Right cardiac atrium (tissue), 5 donors: ENCODE measurements at places on chromosomes 1 and 21.

DNA sequence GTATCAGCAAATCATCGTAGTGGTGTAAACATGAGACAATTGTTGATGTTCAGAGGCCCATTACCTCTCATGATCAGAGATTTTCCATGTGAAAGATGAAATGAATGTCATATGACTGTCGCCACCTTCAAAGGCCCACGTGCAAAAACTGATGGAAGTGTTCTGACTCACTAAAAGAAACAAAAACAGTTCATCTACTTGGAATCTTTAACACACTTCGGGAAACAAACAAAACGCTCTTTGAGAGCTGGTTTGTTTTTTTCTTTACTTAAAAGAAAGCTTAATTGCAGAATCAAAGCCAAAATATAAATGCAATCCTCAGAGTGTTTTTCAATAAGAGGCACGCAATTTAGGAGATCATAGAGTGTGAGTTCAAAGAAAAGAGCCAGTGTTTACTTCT lies 100.8 kb downstream of the PLPPR4 start:
- no peak for DNase-seq

GRCh38 chr1:92094090-92094489 lies 13.9 kb downstream of the BTBD8 start:
- no peak for DNase-seq

DNA sequence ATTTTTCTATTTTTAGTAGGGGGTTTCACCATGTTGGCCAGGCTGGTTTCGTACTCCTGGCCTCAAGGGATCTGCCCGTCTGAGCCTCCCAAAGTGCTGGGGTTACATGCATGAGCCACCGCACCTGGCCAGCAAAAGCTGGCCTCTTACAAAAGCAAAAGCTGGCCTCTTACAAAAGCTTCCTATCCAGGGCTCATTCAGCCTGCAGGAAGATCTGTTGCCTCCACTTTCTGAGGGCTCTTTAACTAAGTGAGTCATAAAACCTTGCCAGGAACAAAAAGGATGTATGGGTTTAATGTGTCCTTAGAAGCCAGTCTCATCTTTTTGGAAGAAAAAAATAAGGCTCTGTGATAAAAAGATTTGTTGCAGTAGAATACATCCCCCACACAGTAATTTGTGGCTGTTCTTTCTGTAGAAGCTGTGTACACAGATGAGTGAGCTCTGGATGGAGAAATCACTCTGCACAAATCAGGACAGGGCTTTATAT lies 15.0 kb downstream of the HTR1D start:
- no peak for DNase-seq

DNA sequence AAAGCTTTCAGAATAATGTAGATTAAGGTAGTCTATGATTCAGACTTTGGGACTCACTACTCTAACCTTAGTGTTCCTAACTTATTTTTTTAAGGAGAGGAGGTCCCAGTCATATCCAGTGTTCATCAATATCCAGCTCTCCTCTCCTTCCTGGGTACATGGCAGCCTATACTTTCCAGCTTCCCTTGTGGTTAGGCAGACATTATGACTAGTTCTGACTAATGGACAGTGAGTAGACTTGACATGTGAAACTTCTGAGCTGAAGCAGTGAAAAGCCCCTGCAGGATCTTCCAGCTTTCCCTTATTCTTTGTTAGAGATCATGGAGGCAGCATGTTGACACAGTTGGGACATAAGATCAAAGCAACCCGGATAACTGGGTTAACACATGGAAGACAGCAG lies 144.2 kb downstream of the PTPRU start:
- DNase-seq: no peak

- DNase-seq: no peak
Observed at GRCh38 chr1:173869021-173869359, 810 bp downstream of the ZBTB37 start.

DNA sequence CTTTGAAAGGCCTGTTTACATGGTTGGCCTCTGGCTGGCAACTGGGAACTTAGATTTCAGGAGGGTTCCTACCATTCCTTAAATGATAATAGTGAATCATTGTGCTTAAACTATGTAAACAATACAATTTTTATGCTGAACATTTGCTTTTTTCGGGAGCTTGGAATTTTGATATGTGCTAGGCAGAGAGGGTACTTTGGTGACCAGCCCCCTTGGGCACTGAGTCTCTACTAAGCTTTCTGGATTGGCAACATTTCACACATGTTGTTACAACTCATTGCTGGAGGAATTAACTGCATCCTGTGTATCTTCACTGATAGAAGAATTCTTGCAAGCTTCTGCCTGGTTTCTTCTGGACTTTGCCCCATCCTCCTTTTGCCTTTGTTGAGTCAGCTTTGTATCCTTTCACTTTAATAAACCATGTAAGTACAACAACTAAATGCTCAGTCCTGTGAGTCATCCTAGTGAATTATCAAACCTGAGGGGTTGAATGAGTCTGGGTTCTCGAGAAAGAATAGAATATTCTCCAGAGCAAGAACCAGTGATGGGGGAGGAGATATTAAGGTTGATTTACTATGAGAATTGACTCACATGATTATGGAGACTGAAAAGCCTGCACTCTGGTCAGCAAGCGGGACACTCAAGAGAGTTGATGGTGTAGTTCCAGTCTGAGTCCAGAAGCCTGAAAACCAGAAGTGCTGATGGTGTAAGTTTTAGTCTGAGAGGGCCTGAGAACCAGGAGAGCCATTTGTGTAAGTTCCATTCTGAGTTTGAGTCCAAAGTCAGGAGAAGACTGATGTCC lies 3.1 kb upstream of the SLC16A4 start:
- DNase-seq: no peak

- no peak for DNase-seq
Observed at GRCh38 chr1:190124068-190124467, 353.6 kb downstream of the BRINP3 start.

GRCh38 chr1:15088281-15088971 lies 65.1 kb upstream of the TMEM51 start:
- no peak for DNase-seq

- no peak for DNase-seq
Observed at GRCh38 chr1:17994046-17994445, 113.6 kb upstream of the IGSF21 start.

GRCh38 chr1:203992440-203992839 lies 80.5 kb upstream of the SOX13 start:
- DNase-seq: no peak

DNA sequence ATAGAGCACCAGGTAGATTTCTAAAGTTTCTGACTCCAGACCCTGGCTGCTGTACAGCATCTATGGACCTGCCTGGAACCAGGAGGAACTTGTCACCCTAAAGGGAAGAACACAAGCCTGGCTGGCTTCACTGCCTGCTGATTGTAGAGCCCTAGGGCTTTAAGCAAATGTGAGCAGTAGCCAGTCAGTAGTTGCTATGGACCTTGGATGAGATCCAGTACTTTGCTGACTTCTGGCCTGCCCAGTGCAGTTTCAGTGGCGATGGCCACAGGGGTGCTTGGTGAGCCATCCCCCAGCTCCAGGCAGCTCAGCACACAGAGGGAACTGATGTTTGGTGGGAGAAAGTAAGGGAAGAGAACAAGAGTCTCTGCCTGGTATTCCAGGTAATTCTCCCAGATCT lies 68.4 kb downstream of the ATP6V1G3 start:
- DNase-seq: no peak

DNA sequence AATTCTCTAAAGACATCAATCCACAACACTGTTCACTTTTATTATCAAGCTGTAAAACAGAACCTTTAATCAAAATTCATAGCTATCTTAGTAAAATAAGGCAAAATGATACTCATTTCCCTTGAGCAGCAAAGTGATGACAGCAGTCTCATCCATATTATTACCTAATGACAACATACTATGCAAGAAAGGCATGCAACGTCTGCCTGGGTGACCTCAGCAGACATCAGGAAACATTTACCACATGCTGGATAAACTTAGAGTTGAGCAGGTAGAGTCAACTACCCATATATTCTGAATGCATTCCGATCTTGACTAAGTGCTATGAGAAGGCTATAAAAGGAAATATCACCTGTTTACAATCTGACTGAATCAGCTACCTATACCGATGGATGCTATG lies 145.1 kb downstream of the SIPA1L2 start:
- no peak for DNase-seq
